NCI-H1694 treated with DMSO at 0.1 percent for 48 hours (cell line): ENCODE measurements at places on chromosomes 13 and 19.

- no peak for DNase-seq
These were observed 257.8 kb downstream of the EFNB2 start for GRCh38 chr13:106277484-106278154.

GRCh38 chr13:23007426-23007825 is 173.4 kb upstream of the SGCG start:
- no peak for DNase-seq

DNA sequence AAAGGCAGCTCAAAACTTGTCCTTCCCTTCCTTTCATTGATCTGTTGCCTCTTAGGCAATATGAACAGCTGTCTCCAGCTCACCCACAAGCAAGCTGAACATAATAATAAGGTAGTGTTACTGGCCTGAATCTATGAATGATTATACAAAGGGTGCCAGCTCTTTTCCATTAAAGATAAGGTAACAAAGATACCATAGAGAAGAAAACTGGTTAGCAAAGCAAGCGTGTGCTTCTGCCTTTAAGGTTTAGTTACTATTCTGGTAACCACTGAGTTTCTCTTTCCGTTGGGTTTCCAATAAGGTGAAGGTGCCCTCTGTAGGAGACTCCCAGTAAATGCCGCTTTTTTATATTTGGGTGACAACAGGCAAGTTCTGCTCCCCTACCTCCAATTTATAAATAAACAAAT is 12.1 kb upstream of the DACH1 start:
- peak; percentile 86 for DNase-seq

GRCh38 chr13:98957731-98958442 is 20.0 kb downstream of the DOCK9 start:
- DNase-seq = no peak

- DNase-seq = no peak
These were observed 192.7 kb downstream of the LHFPL6 start for GRCh38 chr13:39410096-39410901.

- DNase-seq = no peak
These were observed 2.9 kb downstream of the KLK1 start for GRCh38 chr19:50820549-50821247.

GRCh38 chr19:3145909-3146676 is 10.3 kb downstream of the GNA15 start:
- no peak for DNase-seq

- DNase-seq = no peak
These were observed 4.2 kb upstream of the IZUMO2 start for GRCh38 chr19:50167314-50167721.

GRCh38 chr13:103451656-103452055 is 385.4 kb upstream of the SLC10A2 start:
- no peak for DNase-seq

DNA sequence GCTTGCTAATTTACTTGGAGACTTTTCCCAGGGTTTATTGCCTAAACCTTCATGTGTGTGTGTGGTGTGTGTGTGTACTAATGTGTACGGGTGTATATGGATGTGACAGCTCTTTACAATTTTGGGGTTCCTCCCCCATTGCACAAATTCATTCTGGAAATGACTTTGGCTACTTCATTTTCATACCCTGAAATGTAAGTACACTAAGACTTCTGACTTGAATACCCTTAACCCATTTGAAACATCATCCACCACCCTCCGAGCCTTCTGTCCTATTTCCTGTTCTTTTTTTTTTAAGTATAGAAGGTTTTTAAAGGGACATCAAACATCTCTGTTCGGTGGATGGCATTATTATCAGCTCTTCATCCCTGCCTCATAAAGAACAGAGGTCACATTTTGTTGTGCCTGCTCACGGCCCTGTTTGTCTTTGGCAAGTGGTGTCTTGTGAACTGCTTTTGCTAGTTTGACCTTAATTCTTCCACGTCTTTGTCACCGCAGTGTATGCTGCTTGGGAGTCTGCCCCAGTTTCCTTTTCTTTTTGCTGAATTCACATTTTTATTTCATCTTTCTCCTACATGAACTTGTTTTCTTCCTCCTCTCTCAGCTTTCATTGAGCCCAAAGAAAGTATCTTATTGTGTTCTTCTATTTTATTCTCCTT is 228.3 kb downstream of the FOXO1 start:
- no peak for DNase-seq

- DNase-seq = peak; percentile 59
These were observed 16.8 kb downstream of the FPR2 start for GRCh38 chr19:51777570-51778462.

- DNase-seq = no peak
These were observed 217.2 kb downstream of the LACC1 start for GRCh38 chr13:44096901-44097300.

DNA sequence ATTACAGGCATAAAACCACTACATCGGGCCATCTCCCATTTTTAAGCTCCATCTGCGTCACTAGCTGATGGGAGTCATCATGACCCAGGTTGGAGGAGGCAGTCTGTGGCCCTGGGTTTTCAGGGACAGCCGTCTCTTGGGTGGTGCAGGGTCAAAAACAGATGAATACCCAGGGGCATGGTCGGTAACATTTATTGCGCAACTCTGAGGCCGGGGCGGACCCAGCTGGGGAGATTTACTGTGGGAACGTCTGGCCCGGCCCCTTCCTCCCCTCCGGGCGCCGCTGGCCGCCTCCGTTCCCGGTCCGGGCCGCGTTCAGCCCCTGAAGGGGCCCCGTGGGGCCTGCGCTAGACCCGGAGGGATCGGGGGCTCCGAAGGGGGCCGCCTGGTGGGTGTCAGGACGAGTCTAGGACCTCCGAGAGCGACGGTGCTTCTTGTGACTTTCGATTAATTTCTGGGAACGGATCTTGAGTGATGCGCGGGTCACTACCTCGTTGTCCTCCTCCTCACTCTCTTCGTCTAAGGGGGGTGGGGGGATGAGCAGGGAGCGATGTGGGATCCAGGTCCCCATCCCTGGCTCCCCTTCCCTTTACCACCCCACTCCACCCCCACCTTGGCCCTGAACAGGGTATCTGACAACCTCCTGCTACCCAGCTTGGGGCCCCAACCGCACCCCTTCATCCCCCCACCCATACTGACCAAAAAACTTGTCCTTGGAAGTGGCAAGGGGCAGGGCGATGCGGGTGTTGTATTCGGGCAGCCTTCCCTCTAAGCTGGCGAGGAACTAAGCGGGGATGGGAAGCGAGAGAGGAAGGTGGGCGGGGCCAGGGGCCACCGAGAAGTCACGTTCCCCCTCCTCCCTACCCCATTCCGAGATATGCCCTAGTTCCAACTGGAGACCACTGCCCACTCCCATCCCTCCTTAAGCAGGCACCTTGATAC is 1.6 kb upstream of the RGL3 start:
- no peak for DNase-seq

DNA sequence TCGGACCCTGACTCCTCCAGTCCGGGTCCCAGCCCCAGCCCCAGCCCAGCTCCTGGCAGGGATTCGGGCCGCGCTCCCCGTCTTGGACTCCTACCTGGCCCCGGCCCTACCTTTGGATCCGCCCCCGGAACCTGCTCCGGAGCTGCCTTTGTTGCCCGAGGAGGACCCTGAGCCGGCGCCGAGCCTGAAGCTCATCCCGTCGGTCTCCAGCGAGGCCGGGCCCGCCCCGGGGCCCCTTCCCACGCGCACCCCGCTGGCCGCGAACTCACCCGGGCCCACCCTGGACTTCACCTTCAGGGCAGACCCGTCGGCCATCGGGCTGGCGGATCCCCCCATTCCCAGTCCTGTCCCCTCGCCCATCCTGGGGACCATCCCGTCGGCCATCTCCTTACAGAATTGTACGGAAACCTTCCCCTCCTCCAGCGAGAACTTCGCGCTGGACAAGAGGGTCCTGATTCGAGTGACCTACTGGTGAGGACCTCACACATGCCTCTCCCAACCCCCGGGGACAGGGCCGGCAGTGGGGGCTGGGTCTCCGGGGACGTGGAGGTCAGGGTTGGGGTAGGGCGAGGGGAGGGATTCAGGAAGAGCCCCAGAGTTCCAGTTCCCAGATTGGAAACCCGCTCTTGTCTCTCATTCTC is 732 bp downstream of the SELENOV start:
- DNase-seq = no peak

- DNase-seq = no peak
These were observed 4.1 kb downstream of the VSTM2B start for GRCh38 chr19:29529646-29530539.

DNA sequence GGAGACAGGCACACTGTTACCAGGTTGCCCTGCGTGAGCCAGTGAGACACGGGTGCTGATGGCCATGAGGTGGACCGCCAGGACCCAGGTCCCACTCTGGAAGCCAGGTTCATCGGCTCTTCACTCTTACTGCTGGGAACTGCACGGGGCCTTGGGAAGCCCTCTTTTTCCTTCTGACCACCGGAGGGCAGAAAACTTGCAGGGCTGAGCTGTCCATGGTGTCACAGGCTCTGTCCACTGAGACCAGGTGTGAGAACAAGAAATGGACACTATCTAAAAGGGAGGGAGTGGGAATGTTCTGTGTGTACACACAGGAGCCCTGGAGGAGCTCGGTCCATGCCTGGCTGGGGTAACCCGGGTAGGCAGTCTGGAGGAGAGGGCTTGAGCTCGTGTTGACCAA is 93.4 kb downstream of the UQCRFS1 start:
- DNase-seq = no peak

DNA sequence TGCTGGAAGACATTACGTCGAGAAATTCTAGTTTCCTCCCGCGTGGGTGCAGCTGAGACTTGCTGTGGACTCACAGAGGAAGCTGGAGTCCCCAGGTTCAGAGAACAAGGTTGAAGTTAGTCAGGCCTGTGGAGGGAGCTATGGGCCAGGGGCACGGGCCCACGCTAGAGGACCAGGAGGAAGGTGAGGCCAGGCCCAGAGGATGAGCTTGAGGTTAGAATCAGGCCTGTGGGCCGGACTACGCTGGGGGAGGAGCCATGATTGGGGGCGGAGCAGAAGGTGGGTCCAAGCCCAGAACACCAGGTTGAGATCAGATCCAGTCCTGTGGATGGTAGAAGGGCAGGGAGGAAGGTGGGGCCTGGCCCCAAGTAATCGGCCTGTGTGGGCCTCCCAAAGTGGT is 32.6 kb downstream of the ZNF846 start:
- no peak for DNase-seq

DNA sequence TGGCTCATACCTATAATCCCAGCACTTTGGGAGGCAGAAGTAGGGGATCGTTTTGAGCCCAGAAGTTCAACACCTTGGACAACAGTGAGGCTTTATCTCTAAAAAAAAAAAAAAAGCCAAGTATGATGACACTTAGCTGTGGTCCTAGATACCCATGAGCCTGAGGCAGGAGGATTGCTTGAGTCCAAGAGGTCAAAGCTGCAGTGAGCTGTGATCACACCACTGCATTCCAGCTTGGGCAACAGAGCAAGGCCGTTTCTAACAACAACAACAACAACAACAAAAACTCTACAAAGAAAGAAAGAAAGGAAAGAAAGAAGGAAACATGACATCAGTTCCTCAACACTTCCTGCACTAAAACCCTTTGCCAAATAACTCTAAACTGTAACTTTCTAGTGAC is 265.1 kb upstream of the DACH1 start:
- DNase-seq = no peak

DNA sequence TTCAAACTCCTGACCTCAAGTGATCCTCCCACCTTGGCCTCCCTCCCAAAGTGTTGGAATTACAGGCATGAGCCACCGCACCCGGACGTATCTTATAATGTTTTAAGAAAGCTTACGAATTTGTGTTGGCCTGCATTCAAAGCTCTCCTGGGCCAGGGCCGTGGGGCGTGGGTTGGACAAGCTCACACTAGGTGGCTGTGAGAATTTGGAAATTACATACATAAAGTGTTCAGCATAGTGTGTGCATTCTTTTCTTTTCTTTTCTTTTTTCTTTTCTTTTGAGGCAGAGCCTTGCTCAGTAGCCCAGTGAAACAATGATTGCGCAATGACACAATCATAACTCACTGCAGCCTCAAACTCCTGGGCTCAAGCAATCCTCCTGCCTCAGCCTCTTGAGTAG is 2.6 kb downstream of the ZSWIM4 start:
- DNase-seq = no peak

DNA sequence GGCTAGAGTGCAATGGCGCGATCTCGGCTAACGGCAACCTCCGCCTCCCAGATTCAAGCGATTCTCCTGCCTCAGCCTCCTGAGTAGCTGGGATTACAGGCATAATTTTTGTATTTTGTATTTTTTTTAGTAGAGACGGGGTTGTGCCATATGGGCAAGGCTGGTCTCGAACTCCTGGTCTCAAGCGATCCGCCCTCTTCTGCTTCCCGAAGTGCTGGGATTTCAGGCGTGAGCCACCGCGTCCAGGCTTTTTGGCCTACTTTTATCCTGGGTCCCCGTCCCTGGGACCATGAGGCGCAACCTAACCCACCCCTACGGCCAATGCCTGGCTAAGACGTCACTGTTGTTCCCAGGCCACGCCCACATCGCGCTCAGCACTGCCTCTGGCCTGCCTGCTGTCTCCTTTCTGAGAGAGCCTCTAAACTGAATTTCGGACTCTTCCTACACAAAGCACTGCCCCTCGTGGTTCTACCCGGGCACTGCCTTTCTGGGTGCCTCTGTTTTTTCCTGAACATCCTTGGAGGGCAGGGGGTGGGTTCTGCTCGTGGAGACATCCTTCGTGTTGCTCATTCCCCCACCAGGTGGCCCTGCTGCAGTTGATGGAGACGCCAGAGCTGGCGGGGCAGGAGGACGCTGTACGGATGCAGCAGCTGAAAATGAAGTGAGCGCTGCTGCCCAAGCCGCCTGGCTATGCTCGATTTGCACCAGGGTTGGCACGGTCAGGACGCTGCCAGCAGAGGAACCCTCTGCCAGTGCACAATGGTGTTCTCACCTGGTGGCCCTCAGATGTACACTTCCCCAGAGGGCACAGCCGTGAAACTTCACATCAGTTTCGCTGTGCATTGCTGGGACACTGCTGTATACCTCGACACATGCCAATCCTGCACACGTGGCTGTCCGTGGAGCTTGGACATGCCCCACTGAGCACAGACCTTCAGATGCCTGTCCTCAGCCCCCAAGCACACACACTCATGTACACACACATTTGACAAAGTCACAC is 2.0 kb downstream of the REX1BD start:
- DNase-seq = peak; percentile 99

GRCh38 chr13:42223681-42224080 is 48.3 kb upstream of the AKAP11 start:
- DNase-seq = no peak

DNA sequence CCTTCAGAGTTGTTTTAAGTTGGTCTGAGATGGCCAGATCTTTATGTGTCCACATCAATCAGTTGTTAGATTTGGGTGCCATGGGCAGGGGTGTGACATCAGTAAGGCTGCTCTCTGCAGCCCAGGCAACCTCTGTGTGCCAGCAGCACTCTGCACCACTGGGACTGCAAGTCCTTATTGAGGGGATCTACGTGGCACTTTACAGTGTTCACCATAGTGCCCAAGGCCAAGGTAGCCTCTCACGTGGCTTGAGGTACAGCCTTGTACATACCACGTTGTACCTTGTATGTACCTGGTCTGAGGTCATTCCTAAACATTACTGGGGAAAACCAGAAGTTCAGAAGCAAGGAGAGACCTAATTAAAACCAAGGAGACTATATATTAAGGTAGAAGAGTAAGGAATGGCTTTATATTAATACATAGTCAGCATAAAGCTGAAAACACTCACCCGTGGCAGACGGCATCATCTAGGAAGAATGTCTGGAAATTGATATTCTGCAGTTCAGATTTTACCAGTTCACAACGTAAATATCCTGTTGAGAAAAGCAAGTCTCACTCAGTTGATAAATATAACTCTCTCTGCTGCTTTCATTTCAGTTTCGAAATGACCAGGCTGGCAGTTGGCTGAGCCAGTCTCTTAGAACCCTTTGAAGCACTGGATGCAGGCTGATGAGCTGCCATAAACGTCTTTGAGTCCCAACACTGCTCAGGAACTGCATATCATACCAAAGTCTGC is 128.8 kb downstream of the ZDHHC20 start:
- DNase-seq = no peak
